ENCODE measurements at places on chromosomes 2 and 18. TPM values are rescaled to one million over a fixed set of nuclear protein-coding genes. Genes with fewer than 3 reads are reported as not detected.

The HOXD4 gene
- 9.9 TPM for total RNA-seq

The ASB3 gene
- total RNA-seq: 12.4 TPM

The C1GALT1C1L gene
- 1.3 TPM for total RNA-seq

The ADRA2B gene
- 4.1 TPM for total RNA-seq

The B4GALT6 gene
- 4.2 TPM for total RNA-seq

The TMEM163 gene
- 0.19 TPM for total RNA-seq

The DNER gene
- total RNA-seq: 0.67 TPM

The ARL6IP6 gene
- total RNA-seq: 10.3 TPM

The HOXD1 gene
- 0.48 TPM for total RNA-seq

The TCF23 gene
- 10.7 TPM for total RNA-seq

The FAM110C gene
- 2.5 TPM for total RNA-seq

The RMND5A gene
- 22.9 TPM for total RNA-seq

The PDE11A gene
- total RNA-seq: 1.4 TPM

The TMEM169 gene
- total RNA-seq: 0.51 TPM

The PRSS56 gene
- total RNA-seq: not detected

Data from posterior vena cava (tissue), 2 donors.